ENCODE measurements at places on chromosomes 12 and 14. TPM values are rescaled to one million over a fixed set of nuclear protein-coding genes. Genes with fewer than 3 reads are reported as not detected.

RNASE3 gene
- 0.79 TPM for polyA plus RNA-seq

GRCh38 chr14:80927083-80927989 lies 14.2 kb downstream of the CEP128 start:
- DNase-seq: no peak

DNA sequence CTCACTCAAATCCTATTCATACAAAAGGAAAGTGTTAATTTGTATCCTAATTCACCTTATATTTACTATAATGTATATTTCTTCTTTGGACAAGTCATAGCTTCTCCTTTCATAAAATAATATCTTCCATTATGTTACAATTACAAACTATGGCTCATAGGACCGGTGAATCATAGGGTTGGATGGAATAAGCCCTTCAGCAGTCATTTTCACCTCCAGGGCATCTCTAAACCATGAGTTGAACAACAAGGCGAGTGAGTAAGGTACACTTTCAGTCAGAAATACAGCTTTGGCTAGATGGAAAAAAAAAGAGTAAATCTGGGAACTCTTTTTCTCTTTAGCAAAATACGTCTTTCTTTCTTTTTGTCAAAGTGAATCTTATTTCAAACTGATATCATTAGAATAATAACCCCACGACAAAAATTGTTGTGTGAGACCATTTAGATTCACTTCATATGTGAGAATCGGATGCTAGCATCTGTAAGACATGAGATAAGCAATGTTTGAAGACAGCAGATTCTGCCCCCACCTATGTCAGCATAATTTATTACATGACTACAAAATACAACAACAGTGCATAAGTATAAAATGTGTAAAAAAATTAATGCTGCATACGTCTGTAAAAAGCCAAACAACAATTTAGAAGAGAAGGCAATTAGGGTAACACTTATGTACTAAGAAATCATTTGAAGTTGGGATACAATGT lies 184.4 kb upstream of the SLC38A2 start:
- no peak for DNase-seq

GRCh38 chr12:124406043-124406442 lies 111.2 kb downstream of the RFLNA start:
- no peak for DNase-seq

DNA sequence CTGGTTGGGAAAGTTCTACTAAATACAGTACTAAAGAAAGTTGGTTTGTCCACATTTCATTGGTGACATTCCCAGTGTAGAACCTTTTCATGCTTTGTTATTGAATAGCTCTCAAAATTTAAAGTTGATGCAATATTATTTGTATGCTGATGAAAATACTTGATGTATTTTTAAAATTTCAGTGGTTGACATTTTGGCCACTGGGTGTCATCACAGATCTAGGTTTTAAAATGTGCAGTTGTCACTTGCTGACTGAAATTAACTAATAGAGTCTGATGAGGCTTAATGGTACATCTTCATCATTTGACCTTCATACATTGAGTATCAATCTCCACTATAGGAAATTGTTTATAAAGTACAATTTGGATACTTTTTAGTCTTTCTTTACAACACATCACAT lies 37.1 kb downstream of the CMAS start:
- peak; percentile 20 for DNase-seq

DNA sequence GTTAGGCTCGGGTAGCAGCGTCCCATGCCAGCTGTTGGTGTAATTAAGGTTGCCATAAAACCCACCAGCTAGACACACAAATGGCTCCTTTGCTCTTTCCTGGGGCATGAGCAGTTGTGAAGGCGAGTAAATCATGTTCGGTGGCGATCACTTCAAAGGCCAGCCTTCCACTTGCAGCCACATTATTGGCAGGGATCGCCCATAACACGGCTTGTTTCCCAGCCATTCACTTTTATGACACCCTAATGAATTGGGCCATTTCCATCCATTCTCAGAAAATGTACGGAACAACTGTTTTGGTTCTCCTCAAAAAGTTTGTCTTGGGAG lies 63.4 kb downstream of the BEGAIN start:
- DNase-seq: no peak

GRCh38 chr14:72311116-72311515 lies 378.9 kb downstream of the RGS6 start:
- no peak for DNase-seq

GRCh38 chr12:79409562-79409961 lies 281.2 kb downstream of the PAWR start:
- no peak for DNase-seq

GRCh38 chr14:100442498-100443490 lies 119.7 kb downstream of the SLC25A47 start:
- no peak for DNase-seq

GRCh38 chr14:34051966-34052657 lies 101.2 kb upstream of the EGLN3 start:
- no peak for DNase-seq

GSG1 gene
- 0.62 TPM for polyA plus RNA-seq

GRCh38 chr12:2043054-2043453 lies 9.7 kb upstream of the CACNA1C start:
- no peak for DNase-seq

TC2N gene
- 19.8 TPM for polyA plus RNA-seq

DAO gene
- 1.4 TPM for polyA plus RNA-seq

RD3L gene
- polyA plus RNA-seq: not detected

DNA sequence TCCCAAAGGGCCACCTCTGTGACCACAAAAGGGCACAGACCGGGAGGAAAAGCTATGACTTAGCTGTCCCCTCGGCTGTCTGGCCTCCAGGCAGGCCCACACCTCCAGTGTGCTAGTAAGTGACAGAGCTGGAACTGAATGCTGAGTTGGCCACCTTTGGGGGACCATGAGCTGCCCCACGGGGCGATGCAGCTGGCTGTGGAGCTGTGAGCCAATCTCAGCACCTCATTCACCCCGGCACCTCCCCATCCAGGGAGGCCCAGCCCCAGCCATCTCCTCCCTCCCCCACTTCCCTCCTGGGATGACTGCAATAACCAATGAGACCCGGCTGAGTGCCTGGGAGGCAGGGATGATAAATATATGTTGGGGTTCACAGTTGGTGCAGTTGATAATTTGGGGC lies 12.2 kb upstream of the TESC start:
- DNase-seq: no peak

RBP5 gene
- 49.6 TPM for polyA plus RNA-seq

CCDC197 gene
- polyA plus RNA-seq: not detected

Measured in left renal cortex interstitium (tissue), 4 donors.